ENCODE measurements at places on chromosomes 5 and 9. TPM values are rescaled to one million over a fixed set of nuclear protein-coding genes. Genes with fewer than 3 reads are reported as not detected.

- DNase-seq = no peak
Observed at GRCh38 chr9:89532478-89532877, 34.6 kb upstream of the SEMA4D start.

DNA sequence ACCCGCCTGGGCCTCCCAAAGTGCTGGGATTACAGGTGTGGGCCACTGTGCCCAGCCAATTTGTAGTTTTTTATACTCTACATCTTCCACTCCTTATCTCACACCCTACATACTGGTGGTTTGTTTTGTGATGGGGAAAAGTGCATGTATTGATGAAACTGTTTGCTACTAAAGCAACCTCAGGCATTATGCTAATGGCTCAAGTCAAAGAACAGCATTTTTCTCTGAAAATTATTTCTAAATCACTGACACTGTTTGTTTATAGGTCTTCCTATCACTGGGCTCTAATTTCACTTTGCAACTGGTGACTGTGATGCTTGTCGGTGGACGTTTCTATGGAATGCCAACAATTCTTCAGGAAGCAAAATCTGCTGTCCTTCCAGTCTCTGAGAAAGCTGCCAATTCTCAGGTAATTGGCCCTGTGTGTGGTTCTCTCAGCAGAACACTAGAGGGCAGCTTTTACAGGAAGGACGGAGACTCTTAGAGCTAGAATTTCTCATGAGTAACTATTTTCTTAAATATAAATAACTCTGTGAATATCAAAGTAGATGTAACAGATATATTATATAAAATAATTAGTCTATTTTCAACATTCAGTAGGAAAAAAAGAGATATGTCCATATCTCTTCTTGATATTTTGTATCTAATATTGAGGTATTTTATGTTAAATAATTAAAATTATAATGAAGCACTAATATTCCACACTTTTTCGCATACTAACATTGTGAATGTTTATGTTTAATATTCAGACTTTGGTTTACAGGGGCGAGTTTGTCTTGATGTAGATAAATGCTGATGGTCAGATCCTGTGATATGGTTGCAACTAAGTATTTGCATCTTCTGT lies 244.1 kb downstream of the ADGRV1 start:
- no peak for DNase-seq

DNA sequence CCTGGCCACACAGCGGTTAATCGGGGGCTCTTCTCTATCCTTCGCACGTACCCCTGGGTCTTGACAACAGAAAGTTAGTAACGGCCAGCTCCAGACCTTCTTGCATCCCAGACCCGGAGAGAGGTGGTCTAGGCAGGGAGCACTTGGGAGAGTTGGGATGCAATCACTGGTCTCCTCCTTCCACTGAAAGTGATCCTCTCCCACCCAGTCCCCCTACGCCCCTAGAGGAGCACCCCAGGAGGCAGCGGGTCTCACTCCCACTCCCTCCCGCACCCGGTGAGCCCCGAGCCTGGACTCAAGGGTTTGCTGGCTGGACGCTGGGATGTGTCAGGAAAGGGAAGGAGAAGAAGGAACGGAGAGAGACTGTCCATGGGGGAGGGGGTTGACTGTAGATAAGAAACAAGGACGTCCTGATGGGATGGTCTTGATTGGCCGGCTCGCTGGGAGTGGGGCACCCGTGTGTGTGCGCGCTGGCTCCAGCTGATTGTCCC lies 2.0 kb downstream of the RORB start:
- peak; percentile 43 for DNase-seq

DNA sequence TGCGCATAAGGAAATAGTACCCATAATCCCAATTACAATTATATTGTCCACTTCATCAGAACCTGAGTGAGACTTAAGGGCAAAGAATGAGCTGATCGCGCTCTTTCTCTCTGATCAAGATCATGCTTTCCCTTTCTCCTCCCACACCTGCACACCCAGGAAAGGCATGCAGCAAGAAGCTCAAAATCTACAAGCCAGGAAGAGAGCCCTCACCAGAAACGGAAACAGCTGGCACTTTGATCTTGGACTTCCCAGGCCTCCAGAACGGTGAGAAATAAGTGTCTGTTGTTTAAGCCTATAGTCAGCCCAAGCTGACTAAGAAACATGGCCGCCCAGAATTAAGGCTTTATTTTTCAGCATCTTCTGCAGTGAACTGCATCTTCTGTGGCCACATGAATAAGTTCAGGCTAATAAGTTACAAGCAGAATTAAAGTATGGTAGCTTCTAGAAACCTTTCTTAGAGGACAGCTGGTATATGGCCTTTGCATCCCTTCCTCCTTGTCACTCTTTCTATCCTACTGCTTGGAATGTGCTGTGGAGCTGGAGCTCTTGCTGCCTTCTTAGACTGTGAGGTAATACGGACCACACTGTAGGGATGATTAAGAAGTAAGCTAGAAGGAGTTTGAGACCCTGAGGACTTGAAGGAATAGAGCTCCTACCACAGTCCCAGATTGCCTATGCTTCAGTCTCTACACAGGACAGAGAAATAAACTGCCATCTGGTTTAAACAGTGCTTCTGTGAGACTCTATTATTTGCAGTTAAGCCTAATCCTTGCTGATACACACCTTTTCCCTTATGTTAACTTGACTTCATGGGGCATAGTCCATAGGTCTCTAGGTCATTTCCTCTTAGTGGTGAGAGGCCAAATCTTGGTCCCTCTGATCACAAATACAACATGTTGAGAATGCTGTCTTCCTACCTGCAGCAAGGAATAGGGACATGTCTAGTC lies 17.2 kb downstream of the OR2S2 start:
- no peak for DNase-seq

DNA sequence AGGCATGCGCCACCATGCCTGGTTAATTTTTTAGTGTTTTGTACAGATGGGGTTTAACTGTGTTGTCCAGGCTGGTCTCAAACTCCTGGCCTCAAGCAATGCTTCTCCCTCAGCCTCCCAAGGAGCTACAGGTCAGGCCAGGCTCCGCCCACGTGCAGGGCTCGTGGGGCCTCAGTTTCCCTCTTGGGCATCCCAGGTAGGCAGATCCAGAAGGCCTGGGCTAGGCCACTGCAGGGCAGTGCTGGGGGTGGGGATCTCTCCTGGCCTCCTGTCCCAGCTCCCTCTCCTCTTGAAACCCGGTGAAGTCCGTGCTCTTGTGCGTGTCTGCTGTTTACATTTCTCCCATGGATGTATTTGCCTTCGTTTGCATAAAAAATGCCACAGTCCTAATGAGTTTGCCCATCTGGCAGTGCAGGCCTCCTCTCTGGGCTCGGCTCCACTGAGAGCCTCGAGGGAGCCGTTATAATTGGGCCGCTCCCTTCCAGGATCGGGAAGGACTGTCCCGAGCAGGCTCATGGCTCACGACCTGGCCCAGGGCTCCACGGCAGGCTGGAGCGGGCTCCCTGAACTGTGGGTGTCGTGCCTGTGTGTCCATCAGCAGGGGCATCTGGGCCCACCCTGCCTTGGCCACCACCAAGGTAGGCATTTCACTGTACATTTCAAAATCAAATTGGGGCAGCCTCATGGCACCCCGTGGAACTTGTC lies 52.6 kb upstream of the RUFY1 start:
- no peak for DNase-seq

The IFNA17 gene
- polyA plus RNA-seq = not detected

DNA sequence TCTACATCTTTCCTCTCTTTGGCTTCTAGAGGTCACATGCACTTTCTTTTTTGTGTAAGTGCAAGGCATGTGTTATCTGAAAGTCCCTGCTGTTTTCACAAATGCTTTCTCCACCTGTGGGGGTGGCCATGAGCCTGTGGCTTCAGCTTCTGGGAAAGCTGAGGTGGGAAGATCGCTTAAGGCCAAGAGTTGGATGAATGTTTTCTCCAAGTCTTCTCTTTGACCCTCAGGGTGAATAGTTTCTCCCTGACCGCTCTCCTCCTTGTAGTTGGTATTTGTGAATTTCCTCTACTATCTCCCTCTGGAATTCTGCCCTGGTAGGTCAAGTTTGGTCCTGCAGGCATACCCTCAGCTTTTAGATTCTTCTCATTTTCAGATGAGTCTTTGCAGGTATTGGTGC lies 74.2 kb downstream of the UGCG start:
- DNase-seq = no peak

GRCh38 chr9:8904771-8905515 lies 1105.4 kb upstream of the DMAC1 start:
- no peak for DNase-seq

DNA sequence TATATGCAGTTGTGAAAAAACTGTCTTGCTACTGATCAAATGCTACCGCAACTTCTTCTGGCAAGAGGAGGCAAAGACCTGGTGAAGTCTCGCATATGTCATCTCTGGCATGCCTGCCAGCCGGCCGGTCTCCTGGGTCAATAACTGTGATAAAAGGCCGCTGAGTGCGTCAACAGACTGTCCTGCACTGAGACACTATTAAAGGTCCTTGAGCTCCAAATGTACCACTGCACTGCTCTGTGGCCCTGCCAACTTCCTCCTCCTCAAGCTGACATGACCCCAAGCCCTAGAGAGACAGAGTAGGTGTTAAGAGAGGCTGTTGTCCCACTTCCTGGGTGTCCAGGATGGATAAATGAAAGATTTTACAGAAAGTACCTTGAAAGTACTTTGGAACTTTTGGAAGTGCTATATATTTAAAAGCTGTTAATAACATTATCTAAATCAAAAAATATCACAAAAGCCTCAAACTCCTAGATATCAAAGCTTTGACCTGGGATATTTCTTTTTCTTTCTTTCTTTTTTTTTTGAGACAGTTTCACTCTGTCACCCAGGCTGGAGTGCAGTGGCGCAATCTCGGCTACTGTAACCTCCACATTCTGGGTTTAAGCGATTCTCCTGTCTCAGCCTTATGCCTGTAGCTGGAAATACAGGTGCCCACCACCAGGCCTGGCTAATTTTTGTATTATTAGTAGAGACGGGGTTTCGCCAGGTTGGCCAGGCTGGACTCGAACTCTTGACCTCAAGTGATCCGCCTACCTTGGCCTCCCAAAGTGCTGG lies 31.5 kb downstream of the RAPGEF1 start:
- DNase-seq = peak; percentile 59

DNA sequence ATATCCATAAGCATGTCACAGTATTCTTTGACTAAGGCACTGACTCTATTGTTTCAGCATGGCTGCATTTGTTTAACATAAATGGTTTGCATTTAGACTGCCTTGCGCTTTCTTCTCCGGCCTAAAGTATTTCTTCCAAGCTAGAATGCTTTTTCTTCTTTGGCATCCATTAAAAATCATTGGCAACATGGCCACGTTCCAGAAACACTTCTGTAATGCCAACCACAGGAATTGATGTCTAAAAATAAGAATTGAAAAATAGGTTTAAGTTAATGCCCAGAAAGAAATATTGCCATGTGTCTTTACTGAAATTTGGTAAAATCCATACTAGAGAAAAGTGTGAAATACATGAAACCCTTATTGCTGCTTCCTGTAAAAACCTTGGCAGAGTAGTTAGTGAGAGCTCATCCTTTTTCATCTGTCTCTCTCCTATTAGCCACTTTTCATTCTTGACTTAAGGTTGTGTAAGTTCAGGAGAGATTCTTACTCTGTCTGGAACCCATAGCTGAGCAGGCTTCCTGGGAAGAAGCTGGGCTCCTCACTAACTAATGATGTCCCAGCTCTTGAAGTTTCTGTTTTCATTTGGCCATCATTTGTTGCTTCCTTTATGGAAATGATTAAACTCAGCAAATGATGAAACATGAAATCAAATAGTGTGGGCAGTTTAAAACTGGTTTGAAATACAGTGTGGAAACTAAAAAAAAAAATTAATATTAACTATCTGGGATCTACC lies 58.2 kb upstream of the RPS23 start:
- DNase-seq = no peak

The DMRT2 gene
- polyA plus RNA-seq = not detected

DNA sequence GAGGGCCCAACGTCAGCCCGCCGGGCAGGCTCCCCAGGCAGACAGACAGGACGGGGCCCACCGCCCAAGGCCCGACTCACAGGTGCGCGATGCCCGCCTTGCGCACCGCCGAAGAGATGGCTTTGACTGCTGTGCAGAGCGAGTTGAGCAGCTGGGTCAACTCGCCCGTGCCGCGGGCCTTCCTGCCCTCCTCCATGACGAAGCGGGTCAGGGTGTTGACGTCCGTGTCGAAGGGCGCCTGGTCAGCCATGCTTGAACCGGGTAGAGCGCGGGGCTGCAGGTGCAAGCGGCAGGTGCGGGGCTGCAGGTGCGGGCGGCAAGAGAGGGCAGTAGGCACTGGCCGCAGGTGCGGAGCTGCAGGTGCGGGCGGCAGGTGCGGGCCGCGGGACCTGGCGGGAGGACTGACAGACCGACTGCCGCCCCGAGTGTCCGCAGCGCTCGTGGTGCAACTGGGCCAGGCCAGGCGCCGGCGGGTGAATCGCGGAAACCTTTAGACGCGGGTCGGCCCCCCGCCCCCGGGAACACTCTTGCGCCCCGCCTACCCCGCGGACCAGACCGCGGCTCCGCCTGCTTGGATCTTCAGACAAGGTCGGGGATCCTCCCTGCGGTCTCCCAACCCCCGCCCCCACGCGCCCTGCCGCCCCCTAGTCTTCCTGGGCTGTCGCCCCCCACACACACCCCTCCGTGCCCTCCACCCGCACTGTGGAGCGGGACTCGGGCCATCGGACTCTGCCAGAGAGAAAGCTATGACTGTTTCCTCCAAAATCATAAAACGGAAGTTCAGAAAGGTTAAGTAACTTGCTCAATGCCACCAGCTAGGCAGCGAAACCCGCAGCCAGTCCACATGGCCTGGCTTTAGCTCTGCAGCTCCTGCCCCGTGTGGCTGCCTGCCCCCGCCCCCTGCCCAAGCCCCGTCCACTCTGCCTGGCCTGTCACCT lies at the start of gene FBP1:
TSS of gene FBP1 (minus strand) at position 458 of the 938 bp plus-strand sequence. CDS start at position 250, 208 bp downstream.
- peak; percentile 85 for DNase-seq

DNA sequence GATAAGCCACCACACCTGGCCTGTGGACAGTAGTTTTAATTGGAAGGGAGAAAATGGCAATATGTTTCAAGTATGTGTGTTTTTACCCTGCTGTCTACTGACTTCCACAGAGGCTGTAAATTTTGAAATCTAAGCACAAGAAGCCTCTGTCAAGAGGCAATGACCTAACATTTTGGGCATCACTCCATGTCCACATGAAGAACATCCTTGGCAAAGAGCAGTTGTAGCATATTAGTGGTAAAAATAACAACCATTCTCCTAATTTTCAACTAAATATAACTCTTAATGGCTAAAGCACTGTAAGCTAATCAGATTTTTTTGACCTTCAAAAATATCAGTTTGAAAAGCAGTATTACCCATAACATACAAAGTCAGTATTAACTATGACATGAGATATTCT lies 100.3 kb upstream of the APC start:
- no peak for DNase-seq

- no peak for DNase-seq
Observed at GRCh38 chr9:116002624-116003023, 151.0 kb upstream of the PAPPA start.
